Fibroblast of villous mesenchyme (primary cell): ENCODE measurements at places on chromosomes 11 and 22. TPM values are rescaled to one million over a fixed set of nuclear protein-coding genes. Genes with fewer than 3 reads are reported as not detected.

Gene TEX12
- total RNA-seq = 0.32 TPM in 1 of 2 replicates, not detected in the other

GRCh38 chr11:93256623-93257022 is 58.8 kb upstream of the SLC36A4 start:
- no peak for DNase-seq

DNA sequence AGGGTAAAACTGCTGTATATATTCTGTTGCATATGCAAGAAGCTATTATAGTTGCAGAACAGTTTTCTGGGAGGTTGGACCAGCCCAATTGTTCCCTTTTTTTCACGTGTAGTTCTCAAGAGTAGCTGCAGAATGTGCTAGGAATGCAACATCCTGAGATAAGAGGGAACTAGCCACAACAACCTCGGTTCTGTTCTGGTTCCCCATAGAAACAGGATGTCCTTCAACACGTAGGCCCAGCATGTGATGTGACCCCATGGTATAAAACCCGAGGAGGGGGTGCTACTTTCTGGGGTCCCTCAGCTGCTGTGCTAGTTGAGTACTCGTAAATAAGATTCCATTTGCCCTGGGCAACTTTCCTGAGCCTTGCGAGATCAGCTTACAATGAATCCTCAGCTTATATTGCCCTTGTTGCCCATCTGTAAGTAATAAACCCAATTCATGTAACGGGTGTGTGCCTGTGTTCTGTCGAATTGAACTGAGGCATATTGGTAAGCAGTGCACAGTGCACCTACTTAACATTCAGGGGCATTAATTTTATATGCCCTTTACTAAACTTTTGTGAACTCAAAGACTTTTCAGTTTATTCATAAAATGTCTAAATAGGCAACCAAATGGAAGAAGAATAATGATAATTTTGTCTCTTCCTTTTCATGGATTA is 23.0 kb upstream of the TRAF6 start:
- no peak for DNase-seq

Gene MRGPRF
- total RNA-seq = 52.8 and 61.3 TPM in 2 replicates

GRCh38 chr11:134734894-134735293 is 322.9 kb upstream of the B3GAT1 start:
- no peak for DNase-seq
